ENCODE measurements at places on chromosomes 7 and 10.

DNA sequence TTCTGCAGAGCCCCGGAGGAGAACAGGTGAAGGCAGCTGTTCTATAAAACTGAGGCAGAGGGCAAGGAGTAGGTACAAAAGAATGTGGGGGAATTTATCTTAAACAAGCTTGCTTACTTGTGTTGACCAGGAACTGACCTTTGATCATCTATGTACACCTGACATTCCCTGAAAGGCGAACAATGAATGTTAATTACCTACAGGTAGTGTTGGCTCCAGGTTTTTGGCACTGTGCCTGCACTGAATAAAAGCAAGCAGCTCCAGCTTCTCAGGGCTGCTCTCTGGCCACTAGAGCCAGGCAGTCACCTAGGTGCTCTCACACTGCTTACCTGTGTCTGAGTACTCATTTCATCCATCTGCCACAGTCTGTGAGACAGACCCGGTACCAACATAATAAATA is 87.0 kb downstream of the RAPGEF5 start:
- no peak for DNase-seq

GRCh38 chr10:52440612-52441285 is 126.7 kb downstream of the DKK1 start:
- no peak for DNase-seq

GRCh38 chr7:78159545-78159944 is 361.0 kb downstream of the PHTF2 start:
- DNase-seq, result no peak

DNA sequence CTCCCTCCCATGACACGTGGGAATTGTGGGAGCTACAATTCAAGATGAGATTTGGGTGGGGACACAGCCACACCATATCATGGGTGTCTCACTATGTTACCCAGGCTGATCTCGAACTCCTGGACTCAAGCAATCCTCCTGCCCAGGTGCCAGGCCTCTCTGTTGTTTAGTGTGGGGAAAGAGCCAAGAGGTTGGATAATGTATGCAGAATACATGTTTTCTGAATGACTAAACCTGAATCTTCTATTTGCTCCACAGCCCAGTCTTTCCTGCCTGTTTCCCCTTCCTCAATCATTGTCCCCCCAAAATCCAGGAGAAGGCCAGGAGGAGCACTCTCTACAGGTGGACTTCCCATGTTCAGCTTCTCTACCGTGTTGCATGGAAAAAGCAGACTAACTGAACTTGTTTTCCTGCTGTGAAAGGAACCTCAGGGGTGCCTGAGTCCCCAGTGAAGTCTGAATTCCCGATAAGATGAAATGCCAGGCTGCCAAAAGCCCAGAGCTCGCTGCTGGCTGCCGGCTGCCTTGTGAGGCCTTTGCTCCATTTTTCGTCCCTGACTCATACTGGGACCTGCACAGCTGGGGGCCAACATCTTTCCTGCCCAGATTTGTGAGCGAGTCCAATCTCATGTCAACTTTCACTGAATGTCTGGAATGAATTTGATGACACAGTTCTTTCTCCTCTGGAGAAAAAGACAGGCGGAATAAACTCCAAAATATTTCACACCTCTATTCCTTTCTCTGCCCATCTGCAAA is 588.0 kb downstream of the CALN1 start:
- DNase-seq, result peak; percentile 76

- DNase-seq, result no peak
Measured at GRCh38 chr7:118525020-118525419, 300.5 kb downstream of the ANKRD7 start.

DNA sequence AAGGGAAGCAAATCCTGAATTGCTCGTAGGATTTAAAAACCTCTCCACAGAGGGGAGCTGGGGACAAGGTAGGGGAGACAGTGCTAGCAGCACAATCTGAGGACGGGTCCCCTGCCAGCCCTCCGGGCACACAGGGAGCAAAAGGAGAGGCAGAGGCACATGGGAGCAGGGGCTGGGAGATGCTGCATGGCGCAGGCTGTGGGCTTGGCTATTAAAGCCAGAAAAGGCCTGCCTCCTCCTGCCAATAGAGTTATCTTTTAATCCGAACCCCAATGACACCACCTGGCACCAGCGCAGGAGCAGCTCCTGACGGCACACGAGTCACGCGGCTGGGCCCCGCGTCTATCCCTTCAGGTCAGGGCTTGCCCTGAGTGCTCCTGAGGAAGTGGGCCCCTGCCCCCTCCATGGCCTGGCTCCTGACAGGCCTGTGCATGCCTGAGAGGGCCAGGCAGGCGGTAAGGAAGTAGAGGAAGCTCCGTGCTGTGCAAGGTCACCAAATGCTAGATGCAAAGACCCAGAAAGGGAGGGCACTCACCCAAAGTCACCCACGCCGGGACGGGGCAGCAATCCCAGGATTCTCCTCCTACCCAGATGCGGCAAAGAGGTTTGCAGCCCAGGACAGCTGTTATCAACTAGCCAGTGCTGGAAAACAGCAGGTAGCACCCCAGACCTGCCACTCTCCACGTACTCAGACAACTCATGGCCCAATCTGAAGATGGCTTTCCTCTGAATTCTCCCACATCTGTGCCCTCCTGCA is 28.1 kb downstream of the DLG5 start:
- DNase-seq, result no peak

- peak; percentile 41 for DNase-seq
Measured at GRCh38 chr10:122176232-122177213, 94.6 kb upstream of the BTBD16 start.

GRCh38 chr10:35208536-35208935 is 81.9 kb downstream of the CREM start:
- DNase-seq, result no peak

All from HT1080 (cell line).